ENCODE measurements at places on chromosomes 3 and 15. TPM values are rescaled to one million over a fixed set of nuclear protein-coding genes. Genes with fewer than 3 reads are reported as not detected.

The NPAP1 gene
- total RNA-seq: 0.06 TPM

GRCh38 chr3:135513106-135514059, 452.1 kb upstream of the PPP2R3A start:
- DNase-seq: no peak

- no peak for DNase-seq
These were observed 1235.5 kb downstream of the ROBO2 start for GRCh38 chr3:78275420-78275852.

GRCh38 chr3:72078676-72079368, 293.9 kb upstream of the PROK2 start:
- no peak for DNase-seq

The PLAAT1 gene
- total RNA-seq: not detected

DNA sequence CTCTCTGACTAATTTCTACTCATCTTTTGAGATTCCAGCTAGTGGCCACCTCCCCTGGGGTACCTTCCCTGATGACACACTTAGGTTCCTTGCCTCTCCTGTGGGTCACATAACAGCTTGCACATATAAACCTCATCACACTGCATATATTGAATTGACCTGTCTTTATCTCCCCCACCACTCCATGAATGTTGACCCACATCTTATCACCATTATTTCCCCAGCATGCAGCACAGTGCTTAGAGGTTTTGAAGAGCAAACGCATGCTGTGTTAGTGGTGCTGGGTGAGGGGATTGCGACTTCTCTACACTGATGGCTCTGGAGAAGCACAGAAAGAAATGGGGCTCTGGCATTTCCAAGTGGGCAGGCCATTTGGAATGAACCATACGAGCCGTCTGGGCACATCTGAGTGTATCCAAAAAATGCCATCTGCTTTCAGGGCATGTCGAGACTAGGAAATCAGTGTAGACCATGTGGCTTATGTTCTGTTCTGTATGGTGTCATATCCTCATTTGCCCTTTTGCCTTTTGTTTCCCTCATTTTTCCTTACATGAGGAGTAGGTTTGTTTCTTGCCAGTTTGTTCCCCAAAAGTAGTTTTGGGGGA, 333.2 kb upstream of the TRIM42 start:
- no peak for DNase-seq

The IQCF5 gene
- total RNA-seq: not detected

GRCh38 chr3:189890496-189890895, 230.2 kb downstream of the P3H2 start:
- DNase-seq: no peak

- DNase-seq: no peak
These were observed 147.5 kb downstream of the NFKBIZ start for GRCh38 chr3:101996832-101997231.

Measured in left colon (tissue), 2 donors.